ENCODE measurements at places on chromosomes 3 and 15. TPM values are rescaled to one million over a fixed set of nuclear protein-coding genes. Genes with fewer than 3 reads are reported as not detected.

Gene CDV3
- total RNA-seq = 199 TPM

Gene GPR149
- total RNA-seq = not detected

Gene PEX5L
- not detected for total RNA-seq

Gene RBM5
- 68.9 TPM for total RNA-seq

Gene ATG3
- total RNA-seq = 61.7 TPM

Gene C3orf20
- not detected for total RNA-seq

Gene PLSCR2
- total RNA-seq = not detected

Gene IL17RC
- 28.7 TPM for total RNA-seq

Gene IQCF5
- not detected for total RNA-seq

Gene RAD51
- 12.3 TPM for total RNA-seq
